ENCODE measurements at places on chromosomes 2 and 18.

- DNase-seq: no peak
These were observed 159.4 kb downstream of the AGPS start for GRCh38 chr2:177551989-177552421.

DNA sequence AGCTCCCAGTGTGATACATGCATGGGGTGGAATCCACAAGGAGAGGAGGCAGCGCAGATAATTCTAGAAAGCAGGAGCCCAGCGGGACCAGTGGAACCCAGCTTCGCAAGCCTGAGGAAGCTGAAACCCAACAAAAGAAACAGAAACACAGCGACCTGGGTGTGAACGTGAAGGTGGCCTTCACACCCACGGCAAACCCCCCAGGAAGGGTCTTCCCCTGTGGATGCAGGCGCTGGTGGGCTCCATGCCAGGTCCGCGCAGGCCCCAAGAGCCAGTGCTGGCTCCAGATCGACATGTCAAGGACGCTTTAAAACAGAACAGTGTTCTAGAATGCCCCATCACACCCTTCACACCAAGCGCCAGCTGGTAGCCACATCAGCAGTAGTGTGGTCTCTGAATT is 22.1 kb downstream of the KIF1A start:
- DNase-seq: no peak

GRCh38 chr2:155913356-155913755 is 419.2 kb downstream of the NR4A2 start:
- DNase-seq: no peak

GRCh38 chr2:238750212-238750904 is 97.5 kb upstream of the TWIST2 start:
- no peak for DNase-seq

- no peak for DNase-seq
These were observed 66.7 kb downstream of the EDAR start for GRCh38 chr2:108922141-108922915.

- DNase-seq: no peak
These were observed 46.9 kb downstream of the PLEKHB2 start for GRCh38 chr2:131152074-131152473.

Data from stimulated activated CD4-positive, alpha-beta T cell treated with anti-CD3 and anti-CD28 coated beads, Interleukin-4, amount 100 ng/mL, for 4 hours (primary cell).